ENCODE measurements at places on chromosomes 11 and 22.

DNA sequence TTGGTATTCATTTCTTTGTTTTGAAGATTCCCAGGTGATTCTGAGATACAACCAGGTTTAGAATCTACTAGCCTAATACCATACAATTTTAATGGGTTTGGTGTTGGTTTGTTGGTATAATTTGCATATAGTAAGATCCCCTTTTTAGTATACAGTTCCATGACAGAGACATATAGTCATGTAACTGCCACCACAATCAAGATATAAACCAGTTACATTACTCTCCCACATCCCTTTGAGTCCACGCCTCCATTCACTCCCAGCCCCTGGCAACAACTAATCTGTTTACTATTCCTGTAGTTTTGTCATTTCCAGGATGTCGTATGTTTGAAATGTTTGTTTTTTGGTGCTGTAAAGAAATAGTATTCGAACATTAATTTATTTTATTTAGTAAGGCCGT, 4.3 kb downstream of the ASRGL1 start:
- DNase-seq, result no peak

GRCh38 chr11:1348146-1348795, 38.8 kb upstream of the TOLLIP start:
- DNase-seq, result no peak

DNA sequence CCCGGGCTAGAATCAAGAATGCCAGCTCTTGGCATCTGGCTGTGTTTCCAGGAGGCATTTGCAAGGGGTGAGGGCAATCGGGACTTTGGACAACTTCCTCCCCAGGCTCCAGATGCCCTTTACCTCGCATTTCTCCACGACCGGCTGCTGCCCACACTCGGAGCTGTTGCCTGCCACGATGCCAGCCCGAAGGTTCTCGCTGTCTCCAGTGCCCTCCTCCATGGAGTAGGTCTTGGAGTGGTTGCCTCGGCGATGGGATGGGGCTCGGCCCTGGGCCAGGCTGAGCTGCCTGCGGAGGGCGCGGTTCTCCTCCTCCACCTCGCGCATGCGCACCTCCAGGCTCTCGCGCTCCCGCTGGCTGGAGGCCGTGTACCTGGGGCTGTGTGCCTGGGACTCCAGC, 270.0 kb downstream of the LARGE1 start:
- DNase-seq, result no peak

DNA sequence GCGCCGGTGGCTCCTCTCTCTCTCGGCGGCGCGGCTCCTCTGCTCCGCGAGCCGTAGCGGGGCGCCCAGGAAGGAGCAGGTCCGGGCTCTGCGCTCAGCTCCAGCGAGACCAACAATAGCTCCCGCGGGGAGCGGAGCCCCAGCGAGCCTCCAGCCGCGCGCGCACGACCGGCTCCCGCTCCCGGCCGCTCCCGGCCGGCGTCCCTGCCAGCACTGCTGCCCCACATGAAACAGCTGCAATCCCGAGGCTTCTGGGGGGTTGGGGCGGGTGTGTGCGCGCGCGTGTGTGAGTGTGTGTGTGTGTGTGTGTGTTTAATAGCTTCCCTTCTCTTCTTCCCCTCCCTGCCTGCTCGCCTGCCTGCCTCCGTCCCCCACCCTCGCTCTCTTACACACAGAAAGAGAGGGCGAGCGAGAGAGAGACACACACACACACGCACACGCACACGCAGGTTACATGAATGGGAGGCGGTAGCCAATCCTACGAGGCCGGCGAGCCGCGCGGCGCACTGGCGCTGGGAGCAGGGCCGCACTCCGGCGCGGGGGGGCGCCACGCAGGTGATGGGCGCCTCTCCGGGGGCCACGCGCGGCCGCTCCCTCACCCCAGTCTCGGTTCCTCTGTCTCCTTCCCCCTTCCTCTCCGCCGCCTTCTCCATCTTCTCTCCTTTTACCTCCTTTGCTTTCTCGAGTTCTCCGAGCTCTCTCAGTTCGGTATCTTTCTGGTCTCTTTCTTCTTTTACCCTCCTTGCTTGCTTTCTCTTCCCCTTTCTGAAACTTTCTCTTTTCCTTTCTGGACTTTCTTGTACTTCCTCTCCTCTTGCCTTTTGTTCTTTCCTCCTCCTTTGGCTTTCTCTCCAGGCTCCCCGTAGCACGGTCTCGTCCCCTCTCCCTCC, at the start of gene TENM4:
TENM4 (minus strand) TSS at position 460 of the 890 bp plus-strand sequence. CDS start 371,086 bp downstream, outside the sequence.
- DNase-seq, result no peak

DNA sequence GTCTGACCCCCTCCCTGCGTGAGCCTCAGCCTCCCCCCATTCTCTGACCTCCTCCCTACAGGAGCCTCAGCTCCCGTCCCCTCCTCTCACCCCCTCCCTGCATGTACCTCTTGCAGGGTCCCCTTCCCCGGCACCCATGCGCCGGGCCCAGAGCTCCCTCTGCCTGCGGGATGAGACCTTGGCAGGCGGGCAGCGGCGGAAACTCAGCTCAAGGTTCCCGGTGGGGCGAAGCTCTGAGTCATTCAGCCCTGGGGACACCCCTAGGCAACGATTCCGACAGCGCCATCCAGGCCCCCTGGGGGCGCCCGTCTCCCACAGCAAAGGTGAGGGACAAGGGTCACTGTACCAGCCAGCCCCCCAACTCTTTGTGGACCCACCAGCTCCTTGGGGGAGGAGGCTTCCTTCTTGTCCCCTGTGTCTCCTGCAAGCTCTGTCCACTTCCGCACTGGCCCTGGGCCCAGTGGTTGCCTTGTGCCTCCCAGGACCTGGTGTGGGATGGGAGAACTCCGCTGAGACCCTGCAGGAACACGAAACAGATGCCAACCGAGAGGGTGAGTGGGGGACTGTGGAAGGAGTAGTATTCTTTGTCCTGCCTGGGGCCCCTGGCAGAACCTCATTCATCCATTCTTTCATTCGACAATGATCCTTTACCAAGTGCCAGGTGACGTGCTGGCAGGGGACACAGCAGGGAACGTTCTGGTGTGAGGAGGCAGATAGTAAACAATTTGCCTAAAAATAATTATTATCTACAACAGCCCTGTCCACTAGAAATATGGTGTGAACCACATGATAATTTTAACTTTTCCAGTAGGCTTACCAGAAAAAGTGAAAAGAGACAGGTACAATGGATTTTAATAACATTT, 3.7 kb upstream of the RPS6KA4 start:
- DNase-seq, result peak; percentile 73

GRCh38 chr11:8947230-8947943, 4.6 kb upstream of the ASCL3 start:
- DNase-seq, result no peak

DNA sequence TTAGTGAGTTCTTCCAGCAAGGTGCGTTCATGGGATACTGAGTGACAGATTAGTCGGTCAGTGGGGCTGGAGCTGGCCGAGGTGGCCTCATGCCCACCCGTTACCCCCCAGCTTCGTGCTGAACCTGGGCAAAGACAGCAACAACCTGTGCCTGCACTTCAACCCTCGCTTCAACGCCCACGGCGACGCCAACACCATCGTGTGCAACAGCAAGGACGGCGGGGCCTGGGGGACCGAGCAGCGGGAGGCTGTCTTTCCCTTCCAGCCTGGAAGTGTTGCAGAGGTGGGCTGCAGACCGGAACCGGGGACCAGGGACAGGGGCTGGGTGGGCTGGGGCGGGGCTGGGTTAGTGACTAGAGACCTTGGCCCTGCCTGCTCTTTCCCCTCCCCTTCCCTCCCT, 2.9 kb downstream of the LGALS1 start:
- DNase-seq, result no peak

DNA sequence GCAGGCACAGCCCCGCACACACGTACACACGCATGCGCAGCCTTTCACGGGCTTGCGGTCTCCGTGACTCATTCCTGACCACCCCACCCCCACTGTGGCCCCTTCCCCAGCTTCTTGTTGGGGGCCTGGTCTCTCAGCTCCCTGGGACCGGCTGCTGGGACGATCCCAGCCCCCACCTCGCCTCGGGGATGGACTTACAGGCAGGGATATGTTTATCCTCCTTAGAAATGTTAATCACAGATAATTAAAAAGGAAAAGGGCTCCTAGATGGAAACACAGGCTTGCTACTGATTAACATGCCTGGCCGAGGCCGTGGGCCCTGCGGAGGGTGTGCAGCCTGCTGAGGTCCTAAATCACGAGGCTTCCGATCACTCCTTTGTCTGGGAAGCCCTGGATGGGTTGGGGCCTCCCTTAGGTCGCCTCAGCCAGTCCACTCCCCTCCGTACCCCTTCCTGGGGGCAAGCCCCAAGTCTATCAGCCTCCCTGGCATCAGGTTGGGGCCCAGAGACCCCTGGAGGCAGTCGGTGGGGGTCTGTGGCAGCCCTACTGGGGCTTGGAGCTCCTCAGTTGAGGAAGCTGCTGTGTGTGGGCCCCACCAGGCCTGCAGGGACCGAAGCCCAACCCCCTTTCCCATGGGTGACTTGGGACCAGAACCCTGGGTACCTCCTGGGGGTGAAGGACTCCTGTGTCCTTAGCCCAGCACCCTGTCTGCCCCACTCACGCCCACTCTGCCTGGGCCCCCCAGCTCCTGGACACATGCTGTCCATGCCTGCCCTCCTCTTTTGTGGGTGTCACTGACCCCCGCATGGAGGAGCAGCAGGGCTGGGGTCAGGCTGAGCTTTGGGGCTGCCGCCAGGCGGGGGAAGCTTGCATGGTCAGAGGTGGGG, 20.6 kb downstream of the TSPAN4 start:
- DNase-seq, result no peak

DNA sequence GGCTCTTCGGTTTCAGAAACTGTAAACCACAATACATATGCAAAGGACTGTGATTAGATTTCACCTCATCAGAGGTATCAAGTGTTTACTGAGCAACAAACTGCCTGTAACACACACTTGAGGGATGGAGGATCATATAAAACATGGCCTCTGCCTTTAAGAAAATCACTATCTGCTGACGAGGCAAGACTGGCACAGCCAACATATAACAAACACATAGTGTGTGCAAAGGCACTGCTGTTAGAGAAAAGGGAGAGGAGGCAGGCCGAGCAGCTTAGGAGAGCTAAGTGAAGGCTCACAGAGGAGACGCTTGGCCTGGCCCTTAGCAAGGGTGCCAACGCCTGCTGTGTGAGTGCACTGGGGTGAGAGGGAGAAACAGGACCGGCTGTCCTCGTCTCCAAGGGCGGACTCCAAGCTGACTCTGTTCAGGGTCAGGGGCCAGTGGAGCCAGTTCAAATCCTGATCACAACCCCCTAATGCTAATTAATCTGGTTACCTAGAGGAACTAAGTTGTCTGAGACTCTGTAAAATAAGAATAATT, 48.2 kb downstream of the LRFN4 start:
- no peak for DNase-seq

- no peak for DNase-seq
Observed at GRCh38 chr11:134019500-134019899, 49.4 kb upstream of the JAM3 start.

GRCh38 chr11:94678236-94678635, 89.9 kb upstream of the AMOTL1 start:
- DNase-seq, result no peak

- no peak for DNase-seq
Observed at GRCh38 chr11:78070621-78071020, 7.0 kb downstream of the THRSP start.

DNA sequence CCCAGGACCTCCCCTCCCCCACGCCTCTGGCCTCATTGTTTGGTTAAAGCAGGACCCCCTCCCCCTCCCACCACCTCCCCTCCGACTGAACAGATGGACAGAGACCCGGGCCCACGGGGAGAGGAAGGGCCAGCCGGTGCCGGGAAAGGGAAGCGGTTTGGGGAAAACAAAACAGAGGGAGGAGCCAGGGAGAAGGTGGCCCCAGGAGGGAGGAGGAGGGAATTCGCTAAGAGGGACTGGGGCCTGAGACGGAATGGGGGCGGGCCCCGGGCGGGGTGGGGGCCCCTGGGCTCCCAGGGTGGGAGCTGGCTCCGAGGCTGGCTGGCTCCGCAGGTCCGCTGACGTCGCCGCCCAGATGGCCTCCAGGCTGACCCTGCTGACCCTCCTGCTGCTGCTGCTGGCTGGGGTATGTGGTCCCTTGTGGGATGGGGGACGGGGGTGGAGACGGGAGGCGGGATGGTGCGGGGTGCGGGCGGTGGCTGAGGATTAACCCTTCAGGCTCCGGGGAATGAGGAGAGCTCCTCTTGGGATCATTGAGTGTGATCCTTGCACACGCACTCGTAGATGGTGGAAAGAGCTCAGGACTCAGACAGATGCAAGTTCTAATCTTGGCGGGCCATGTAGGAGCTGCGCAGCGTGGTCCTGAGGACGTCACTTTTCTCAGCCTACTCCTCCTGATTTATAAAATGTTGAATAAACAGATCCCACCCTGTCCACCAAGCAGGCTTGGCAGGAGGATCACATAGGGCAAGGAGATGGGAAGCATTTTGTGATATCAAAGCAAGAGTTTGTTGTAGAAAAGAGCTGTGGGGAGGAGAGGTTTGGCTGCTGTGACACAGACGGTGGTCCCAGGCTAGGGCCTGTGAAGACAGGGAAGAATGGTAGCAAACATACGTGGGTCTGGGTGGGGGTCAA, 688 bp downstream of the SERPING1 start:
- DNase-seq, result no peak

DNA sequence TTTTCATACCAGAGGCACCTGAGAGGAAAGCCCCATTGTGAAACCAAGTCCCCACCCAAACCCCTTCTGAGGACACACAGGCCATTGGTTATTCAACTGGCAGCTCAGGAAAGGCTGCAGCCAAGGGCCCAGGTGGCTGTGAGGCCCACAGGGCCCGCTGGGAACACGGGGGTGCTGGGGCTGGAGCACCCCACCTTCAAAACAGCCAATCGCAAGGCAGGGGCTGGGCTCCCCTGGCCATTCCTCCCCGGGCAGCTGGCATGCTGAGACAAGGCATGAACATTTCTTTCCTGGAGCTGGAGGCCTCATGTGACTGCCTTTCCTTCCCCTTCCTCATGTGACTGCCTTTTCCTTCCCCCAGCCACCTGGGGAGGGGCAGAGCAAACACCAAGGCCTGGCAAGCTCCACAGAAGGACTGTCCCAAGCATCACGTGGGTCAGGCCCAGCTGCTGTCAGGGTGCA, 76.9 kb downstream of the PIWIL3 start:
- no peak for DNase-seq

DNA sequence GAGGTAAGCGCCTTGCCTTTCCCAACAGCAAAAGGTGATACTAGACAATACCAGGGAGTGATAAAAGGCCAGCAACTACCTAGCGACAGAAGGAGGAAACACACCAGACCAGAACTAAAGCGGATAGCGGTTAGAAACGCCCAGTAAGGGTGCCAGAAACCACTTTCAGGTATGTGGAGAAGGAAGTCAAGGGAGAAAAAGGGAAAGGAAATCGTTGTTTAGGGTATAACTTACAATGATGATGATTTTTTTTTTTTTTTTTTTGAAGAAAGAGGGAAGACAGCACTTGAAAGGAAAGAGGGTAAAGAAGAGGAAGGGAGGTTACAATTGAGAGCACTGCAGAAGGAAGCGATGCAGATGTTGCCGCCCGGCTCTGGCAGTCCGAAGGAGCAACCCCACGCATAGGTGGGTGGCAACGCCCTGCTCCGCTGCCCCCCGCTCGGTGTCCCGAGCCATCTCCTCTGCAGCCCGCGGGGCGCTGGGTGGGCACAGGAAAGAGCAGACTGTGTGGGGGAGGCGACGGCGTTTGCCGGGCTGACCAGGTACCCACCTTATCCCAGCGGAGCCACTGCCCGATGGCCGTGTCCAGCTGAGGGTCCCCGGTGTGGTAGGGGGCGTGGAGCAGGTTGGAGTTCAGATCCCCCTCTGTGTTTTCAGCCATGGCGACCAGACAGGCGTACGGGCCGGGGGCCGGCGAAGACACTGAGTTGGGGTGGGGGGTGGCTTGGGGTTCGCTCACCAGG, 561 bp downstream of the PGM2L1 start:
- peak; percentile 48 for DNase-seq

- no peak for DNase-seq
Observed at GRCh38 chr11:22577854-22578253, 47.8 kb downstream of the FANCF start.

GRCh38 chr22:37627545-37627944, 11.9 kb upstream of the SH3BP1 start:
- DNase-seq, result peak; percentile 57

- DNase-seq, result no peak
Observed at GRCh38 chr22:20946080-20946986, 20.7 kb upstream of the AIFM3 start.
